LNCaP clone FGC (cell line): ENCODE measurements at places on chromosomes 3 and 15.

DNA sequence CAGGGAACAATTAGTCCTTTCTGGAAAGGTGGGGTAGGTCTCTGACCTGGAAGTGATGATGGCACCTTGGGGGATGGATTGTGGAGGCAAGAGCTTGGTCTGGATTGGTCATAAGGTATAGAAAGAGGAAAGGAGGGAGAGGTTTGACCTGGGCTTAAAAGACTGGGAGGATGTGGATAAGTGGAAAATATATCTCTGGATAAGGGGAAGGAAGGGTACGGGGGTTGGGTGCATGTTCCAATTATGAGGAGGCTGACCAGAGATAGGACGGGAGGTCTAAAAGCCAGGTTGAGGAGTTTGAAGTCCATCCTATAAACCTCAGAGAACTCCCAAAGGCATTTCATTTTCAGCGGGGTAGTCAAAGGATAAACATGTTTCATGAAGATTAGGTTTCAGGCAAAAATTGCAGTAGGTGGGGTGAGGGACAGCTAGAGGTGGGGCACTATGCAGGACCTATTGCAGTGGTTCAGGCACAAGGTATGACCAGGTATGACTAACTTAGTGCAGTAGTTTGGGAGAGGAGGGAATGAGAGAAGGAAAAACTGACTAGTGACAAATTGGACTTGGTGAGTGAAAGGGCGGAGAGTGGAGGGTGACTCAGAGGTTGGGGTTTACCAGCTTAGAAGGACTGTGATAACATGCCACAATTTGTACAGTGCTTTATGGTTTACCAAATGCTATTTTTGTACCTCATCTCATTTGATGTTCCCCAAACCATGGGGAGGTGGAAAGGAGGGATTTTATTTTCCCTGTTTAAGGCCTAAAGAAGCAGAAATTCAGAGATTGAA lies 10.7 kb downstream of the PDE8A start:
- DNase-seq = no peak

- DNase-seq = no peak
Measured at GRCh38 chr15:52789601-52790168, 451 bp downstream of the ONECUT1 start.

- no peak for DNase-seq
Measured at GRCh38 chr3:43559961-43560360, 61.9 kb downstream of the ANO10 start.

- DNase-seq = peak; percentile 57
Measured at GRCh38 chr3:94004301-94004910, 24.0 kb downstream of the STX19 start.

DNA sequence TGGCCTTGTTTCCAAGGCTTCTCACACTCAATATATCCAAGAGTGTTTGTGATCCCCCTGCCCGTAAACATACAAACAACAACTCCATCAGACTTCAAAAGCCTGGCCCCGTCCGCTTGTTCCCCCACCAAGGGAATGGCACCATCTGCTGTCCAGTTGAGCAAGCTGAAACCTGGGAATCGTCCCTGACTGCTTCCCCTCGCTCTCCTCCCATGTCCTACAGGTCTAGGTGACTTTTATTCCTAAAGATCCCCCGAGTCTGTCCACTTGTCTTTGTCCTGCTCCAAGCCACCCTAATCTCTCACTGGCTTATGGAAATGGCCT lies 27.9 kb upstream of the FAM174B start:
- no peak for DNase-seq

- no peak for DNase-seq
Measured at GRCh38 chr15:42102646-42103235, 8.4 kb upstream of the PLA2G4D start.
